CD4-positive, alpha-beta T cell treated with Interleukin-6 at 100 ng/mL for 8 hours (primary cell): ENCODE measurements at places on chromosomes 13 and 19.

DNA sequence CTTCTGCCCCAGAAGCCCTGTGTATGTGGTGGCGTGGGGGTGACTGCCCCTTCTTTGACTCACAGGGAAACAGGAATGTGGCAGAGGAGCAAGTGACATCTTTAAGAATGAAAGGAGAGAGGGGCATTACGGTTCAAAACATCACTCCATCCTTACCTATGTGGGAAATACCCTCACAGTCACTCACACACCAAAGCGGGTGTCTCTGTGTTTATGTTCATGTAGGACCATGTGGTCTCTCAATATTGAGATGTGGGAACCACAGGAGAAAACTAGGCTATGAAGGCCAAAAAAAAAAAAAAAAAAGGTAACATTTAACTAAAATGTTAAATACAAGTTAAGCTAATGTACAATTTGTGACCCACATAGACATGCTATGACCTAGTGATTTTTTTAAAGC, 153.6 kb upstream of the GPR12 start:
- no peak for DNase-seq

- no peak for DNase-seq
Observed at GRCh38 chr19:42601811-42602443, 7.2 kb upstream of the CEACAM8 start.

- no peak for DNase-seq
Observed at GRCh38 chr13:98216135-98216565, 39.1 kb upstream of the RNF113B start.

DNA sequence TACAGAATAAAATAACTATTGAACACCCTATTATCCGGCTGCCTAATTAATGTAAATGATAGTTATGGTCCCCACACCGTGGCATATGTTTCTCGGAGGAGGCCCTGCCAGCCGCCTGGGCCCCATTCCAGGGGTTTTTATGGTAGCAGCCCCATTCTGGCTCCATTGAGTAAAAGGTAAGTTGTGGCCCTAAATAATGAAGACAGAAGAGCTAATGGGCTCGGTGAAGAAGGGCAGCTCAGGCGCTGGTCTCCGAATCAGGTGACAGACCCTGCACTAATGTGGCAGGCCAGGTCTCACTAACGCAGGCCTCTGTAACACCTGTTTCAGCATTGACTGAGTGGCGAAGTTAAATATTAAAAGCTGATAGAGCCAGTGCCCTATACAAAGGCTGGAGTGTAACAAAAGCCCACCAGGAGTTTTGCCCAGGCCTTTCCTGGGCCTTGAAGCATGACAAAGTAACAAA, 19.1 kb downstream of the POP4 start:
- no peak for DNase-seq

DNA sequence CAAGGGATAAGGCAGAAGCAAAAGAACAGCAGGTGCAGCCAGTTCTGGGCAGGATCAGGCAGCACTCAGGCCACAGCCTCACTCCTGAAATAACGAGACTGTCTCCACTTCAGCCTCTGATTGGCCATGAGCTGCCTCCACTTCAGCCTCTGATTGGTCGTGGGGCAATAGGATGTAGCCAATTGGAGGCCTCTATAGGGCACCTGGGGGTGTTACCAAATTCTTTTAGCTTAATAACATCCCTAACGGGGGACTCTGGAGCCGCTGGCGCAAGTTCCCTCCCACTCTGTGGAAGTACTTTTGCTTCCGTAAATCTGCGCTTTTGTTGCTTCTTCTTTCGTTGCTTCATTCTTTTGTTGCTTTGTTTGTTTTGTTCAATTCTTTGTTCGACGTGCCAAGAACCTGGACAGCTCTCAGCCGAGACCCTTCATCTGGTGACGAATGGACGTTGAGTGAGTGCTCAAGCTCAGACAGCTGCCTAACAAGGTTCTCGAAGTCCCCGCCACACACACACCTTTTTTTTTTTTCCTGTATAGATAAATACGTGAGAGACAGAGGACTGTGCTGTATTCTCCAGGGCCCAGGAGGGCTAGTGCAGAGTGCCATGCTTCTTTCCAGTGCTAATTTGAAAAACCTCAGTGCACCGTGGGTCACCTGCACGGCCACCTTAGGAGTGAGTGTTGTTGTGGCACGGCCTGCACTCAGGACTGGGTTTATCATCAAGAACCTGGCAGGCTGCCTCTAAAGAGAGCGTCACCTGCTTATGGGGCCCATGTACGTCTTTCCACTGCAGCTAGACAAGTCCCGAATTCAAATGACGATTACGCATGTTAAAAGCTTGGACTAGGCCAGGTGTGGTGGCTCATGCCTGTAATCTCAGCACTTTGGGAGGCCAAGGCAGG, 32.0 kb upstream of the TUBGCP3 start:
- DNase-seq, result no peak

DNA sequence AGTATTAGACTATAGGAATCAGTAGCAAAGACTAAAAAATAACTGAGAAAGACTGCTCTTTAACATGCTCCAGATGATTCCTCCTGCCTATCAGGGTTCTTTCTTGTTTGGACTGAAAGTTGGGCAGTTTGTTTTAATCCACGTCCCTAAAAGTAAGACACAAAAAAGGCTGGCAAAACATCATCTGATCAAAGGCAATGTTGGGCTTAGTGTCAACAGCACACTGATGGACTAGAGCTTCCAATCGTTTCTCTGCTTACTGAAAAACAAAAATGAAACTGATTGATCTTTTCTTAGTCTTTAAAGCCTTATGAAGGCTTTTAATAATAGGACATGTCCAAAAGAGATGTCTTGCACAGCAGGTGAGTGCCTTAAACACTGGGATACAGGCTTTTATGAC, 1567.9 kb upstream of the PRR20A start:
- DNase-seq, result no peak

DNA sequence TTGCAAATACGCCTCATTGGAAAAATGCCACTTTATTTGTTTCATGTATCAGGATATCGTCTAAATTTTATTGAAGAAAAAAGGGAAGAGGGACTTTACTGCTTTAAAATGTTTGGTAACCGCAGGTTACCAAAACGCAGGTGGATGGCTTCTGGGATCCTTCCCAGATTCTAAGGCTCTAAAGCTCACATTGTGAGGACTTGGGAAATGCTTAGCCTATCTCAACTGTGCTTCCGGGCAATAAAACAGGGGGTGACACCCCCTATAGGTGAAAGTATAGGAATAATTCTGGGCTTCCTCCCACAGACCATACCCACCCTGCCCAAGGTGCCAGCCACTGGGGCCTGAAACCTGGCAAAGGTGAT, 73.2 kb upstream of the IPO5 start:
- no peak for DNase-seq

DNA sequence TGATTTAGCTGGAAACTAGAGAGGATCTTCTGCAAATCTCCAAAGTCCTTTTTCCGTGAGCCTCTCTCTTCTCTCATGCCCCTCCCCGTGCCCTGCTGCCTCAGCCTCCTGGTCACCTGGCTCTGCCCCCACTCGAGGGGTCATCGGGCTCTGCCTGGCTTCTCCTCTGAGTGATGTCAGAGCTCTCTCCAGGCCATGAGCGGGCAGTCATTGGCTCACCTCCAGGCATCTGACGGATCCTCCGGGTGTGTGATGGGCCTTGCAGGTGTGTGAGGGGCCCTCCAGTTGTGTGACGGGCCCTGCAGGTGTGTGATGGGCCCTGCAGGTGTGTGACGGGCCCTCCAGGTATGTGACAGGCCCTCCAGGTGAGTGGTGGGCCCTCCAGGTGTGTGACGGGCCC, 10.3 kb upstream of the GAS6 start:
- DNase-seq, result no peak

GRCh38 chr19:28686756-28687155, 526.2 kb downstream of the UQCRFS1 start:
- no peak for DNase-seq

- DNase-seq, result no peak
Observed at GRCh38 chr13:33112766-33113165, 96.5 kb downstream of the KL start.

DNA sequence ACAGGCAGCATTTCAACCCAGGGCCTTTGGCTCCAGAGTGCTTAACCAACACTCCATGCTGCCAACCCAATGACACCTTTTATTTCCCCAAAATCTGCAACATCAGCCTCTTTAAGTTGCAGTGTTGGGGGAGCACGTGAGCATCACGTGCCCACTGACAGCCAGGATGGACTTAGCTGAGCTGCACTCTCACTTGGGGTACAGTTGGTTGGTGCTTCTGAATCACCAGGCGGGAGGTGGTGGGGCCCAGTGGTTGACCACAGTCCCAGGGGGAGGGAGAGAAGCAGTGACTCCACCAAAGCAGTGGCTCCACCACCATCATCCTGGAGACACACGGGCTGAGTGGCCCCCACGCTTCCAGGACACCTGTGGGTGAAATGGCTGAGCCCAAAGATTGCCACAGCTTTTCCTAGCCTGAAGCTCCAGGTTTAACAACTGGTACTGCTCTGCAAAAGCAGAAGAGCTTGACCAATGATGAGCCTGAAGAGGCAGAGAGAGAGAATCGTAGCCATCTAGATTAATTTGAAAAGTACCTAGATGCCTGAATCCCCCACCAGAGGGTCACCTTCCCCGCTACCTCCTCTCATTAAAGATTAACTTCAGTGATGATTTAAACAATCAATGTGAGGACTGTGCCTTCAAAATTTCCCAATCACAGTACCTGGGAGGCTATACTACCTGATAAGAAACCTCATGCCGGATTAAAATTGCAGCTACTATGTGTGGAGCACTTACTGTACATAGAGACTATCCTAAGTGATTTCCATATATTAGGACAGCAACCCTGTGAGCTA, 193.8 kb downstream of the FOXO1 start:
- DNase-seq, result no peak

DNA sequence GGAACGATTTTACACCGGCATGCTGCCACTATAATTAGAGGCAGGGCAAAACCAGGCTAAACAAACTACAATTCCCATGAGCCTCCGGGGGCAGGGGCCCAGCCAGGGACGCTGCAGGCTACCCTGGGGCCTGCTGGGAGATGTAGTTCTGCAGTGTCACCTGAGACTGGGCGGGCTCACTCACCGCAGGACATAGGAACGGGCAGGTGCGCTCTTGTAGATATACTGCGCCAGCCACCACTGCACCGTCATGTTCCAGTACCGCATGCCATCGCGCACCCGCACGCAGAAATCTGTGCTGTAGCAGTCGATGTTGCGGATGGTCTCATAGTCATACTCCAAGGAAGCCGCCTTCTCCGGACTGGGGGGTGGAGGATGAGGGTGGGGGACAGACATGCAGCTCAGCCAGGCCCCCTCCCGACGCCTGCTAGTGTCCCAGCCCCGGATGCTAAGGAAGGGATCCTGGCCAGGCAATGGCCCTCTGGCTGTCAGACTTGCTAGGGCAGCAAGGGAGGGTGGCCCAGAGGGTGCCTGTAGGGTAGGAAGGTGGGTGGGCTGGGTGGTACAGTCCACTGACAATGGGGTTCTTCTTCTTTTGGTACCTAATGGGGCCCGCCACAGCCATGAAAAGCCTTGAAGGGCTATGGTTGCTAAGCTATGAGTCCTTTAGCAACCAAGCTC, 5.8 kb upstream of the TMC4 start:
- DNase-seq, result no peak

DNA sequence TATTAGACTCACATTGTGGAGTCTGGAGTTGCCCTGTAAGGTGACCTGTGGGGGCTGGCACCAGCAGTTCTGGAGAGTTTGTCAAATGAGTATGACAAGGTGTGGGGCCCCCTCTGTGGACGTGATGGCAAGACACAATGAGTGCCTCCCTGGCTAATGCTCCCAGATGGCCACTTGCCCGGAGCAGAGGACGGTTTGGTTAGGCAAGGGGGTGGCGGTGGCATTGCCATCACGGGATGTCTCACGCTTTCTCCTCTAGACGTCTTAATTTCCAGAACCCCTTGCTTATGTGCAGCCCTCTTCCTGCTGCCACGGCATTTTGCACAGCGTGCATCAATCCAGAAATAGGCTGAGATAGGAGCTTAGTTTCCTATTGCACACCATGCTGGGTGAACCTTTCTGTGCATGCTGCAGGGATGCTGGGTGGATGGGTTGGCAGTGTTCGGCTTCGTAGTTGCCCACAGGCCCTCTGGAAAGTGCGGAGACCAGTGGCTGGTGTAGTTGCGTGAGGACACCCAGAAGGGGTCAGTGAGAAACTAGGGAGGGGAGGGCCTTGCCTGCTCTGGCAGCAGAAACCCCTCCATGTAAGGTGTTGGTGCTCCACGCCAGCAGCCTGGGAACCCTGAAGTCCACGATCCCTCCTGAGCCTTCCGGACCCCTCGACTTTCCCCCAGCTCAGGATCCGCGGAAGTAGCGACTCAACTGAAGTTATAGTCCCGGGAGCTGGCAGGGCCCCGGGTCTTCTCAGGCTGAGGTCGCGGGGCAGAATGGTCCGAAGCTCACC, 18.1 kb upstream of the LRP3 start:
- DNase-seq, result peak; percentile 13

DNA sequence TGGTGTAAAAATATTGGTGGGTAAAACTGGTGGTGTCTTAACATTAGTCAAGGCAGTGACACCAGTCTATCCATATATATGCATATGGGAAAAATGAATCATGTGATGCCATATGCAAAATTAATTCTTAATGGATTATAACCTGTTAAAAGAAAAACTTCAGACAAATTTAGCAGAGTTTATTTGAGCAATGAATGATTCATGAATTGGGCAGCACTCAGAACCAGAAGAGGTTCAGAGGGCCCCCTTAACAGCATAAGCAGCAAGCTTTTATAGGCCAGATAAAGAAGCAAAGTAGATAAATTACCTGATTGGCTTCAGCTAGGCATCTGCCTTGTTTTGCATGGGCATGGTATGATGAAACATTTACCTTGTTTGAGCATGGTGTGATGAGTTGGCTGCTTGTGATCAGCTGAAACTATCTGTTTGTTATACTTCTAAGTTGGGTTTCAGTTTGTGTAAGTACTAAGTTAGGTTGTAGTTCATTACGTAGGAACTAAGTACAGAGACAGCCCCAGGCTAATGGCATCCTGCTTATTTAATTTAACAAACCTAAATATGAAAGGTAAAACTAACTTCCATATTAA, 66.6 kb downstream of the DNAJC15 start:
- DNase-seq, result no peak

- DNase-seq, result no peak
Observed at GRCh38 chr13:79034341-79034740, 371.7 kb downstream of the RBM26 start.

- DNase-seq, result no peak
Observed at GRCh38 chr13:59774491-59774971, 389.2 kb downstream of the DIAPH3 start.

DNA sequence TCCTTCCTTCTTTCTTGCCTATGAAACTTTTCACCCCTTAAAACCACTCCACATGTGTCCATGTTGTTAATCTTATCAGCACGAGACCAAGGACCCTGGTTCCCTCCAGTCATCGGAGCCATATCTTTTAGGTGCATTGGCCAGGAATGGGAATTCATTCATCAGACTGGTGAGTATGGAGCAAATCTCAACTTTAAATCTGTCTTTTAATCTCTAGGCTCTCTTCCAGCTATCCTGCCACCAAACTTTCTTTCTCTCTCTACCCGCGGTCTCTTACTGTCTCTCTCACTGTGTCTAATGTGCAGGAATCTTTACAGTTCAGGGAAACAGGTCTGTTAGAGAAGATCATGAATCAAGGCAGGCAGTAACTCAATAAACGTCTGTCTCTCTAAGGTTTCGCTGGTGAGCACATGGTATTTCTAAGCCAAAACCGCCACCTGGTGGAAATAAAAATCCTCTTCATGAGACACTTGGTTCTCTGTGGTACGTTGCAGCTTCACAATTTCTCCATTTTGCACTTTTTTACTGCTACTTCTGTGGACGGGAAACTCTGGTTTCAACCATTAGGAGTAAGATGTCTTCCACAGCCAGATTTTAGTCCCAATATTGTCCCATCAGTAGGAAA, 16.1 kb downstream of the LGALS16 start:
- peak; percentile 69 for DNase-seq
